ENCODE measurements at places on chromosomes 2 and 18.

DNA sequence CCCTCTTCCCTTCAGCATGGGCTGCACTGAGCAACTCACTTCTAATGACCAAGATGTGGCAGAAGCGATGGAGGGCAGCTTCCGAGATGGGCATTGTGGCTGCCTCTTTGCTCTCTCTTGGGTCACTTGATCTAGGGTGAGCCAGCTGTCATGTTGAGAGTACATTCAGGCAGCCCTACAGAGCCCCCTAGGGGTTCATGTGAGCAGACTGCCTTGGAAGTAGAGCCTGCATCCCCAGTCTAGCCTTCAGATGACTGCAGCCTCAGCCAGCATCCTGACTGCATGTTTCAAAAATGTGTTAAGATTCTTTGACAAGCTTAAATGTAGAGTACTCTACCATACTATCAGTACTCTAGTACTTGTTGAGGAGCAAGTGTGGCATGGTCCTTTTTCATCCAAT is 143.9 kb downstream of the NCK2 start:
- DNase-seq = no peak

- DNase-seq = no peak
Measured at GRCh38 chr2:113179446-113180045, 5.8 kb downstream of the PSD4 start.

DNA sequence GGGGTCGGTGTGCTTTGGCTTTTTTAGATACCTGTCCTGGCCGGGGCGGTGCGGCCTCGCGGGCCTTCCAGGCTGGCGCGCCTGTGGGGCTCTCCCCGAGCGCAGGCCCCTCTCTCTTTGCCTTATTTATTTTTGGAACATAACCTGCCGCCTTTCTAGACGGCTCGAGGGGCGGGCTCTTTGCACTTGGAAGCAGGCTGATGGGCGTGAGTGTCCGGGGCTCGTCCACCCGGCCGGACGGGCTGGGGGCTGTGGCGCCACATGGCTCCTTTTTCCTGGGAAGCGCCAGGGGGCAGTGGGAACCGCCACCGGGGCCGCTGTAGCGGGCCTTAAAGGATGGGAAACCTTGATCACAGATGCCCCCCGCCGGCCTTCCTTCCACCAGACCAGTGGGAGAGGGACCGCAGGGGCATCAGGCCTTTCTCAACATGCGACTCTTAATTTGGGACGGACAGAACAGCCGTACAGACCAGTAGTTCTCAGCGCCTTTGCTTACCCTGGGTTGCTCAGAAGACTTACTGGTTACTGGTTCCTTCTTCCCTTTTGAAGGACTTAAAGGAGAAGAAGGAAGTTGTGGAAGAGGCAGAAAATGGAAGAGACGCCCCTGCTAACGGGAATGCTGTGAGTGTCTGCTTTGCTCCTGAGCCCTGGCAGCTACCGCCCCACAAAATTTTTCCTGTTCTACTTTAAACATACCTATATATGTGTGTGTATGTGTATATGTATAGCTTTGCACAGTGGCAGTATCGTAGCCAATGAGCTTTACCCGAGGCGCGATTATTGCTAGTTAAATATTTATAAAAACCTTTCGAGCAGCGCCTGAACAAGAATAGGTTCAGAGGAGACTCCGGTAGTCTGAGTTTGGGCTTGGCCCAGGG is 2.7 kb downstream of the PTMA start:
- DNase-seq = no peak

GRCh38 chr18:46353460-46353859 is 249.3 kb downstream of the HAUS1 start:
- no peak for DNase-seq

GRCh38 chr2:214471990-214472389 is 61.1 kb downstream of the VWC2L start:
- no peak for DNase-seq

GRCh38 chr2:116747103-116747502 is 1067.4 kb upstream of the DDX18 start:
- DNase-seq = no peak

DNA sequence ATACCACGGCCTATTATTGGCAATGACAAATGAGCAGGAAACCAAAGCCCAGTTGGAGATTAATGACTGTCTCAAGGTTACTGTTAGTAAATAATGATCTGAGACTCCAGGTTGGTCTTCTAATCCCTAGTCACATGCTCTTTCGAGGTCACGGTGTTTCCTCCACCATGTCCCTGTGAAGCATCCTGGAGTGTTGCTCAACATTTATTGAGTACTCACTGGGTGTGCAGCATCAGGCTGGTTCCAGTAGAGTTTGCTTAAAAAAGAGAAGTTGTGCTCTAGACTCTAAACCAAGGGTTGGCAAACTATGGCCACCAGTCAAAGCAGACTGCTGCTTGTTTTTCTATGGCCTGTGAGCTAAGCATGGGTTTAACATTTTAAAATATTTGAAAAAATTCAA is 263.8 kb upstream of the ATP5MC3 start:
- no peak for DNase-seq

GRCh38 chr2:68993660-68994059 is 19.2 kb downstream of the GKN1 start:
- DNase-seq = no peak

- no peak for DNase-seq
Measured at GRCh38 chr2:152166633-152167032, 8.9 kb downstream of the STAM2 start.

- DNase-seq = no peak
Measured at GRCh38 chr2:100174026-100174431, 31.6 kb upstream of the AFF3 start.

DNA sequence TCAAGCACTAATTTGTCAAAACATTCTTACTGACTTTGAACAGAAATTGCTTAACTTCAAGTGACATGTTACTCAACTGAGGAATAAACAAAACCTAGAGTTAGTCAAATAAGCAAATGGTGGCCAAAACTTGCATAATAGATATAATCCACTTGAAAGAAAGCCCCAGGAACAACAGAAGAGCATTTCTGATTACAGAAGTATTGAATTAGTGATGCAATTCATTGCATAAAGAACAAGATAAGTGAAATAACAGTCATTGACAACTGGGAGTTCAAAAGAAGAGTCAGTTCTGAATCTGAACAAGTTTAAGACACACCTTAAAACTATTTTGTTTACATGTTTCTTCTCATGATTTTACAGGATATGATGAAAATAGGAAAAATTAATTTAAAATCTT is 30.8 kb downstream of the COBLL1 start:
- no peak for DNase-seq

DNA sequence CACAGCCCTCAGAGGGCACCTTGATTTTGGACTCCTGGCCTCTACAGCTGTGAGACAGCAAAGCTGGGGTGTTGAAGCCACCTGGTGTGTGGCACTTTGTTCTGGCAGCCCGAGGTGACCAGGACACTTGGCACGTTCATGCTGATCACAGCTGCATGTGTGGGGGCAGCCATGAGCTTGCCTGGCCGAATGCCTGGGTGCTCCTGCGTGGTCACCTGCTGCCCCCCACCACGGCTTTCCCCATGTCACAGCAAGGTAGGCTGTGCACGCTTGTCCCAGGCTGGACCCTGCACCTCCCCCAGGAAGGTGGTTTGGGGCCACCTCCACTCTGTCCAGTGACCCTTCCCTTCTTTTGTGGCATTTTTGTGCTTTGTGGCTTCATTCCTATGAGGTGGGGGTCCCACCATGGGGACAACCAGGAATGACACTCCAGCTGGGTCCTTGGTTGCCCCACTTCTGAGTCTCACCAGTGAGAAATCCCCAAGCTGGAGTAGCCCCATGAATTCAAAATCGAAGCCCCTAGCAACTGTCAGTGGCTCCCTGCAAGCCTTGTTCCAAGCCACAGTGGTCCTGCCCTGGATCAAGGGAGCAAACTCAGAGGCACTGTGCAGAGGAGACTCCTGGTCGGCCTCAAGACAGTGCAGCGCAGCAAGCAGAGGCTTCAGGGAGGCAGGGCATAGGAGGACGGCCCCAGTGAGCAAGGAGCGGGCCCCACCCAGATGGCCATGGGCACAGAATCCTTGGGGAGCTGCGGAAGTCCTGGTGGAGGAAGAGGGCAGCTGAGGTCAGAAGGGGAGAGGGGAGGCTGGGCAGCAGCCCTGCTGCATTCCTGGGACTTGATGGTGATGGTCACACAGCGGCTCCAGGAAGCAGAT is 121.4 kb upstream of the HS6ST1 start:
- DNase-seq = no peak

GRCh38 chr2:2127467-2127866 is 203.6 kb downstream of the MYT1L start:
- no peak for DNase-seq

DNA sequence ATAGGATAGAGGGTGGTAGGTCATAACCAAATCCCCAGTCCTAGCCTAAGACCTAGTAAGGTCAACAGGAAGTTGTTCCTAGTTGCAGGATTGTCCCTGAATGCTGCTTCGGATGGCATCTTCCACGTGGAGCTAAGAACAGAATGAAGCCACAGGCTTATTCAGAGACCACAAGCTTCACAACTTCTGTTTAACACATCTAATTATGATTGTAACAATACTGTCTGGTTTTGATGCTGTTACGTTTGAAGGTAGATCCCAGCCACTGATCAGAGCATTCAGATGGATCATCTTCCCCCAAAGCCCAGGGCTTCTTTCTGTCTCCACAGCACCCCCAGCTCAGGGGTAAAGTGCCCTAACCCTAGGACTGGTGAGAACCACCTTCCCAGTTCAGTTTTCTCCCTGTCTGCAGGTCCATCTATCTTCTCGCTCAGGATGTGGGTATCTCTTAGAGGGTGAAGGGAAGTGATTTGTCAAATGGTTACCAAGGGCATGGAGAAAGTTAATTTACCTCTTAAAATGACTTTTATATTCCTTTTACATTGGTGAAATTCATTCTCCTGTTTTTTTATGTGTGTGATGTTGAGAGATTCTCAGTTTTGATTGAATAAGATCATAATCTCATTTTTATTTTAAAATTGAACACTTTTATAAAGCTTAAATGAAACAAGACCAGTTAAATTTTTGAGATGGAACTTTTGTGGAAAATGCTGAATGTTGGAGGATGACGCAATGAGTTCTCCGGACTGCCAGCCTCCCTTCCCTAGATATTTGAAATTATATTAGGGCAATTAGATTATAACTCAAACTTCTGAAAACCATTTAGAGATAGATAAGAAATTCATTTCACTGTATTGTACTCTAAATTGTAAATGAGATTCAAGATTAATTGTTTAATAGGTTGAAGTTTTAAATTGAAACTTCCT is 66.5 kb downstream of the RHBDD1 start:
- no peak for DNase-seq

DNA sequence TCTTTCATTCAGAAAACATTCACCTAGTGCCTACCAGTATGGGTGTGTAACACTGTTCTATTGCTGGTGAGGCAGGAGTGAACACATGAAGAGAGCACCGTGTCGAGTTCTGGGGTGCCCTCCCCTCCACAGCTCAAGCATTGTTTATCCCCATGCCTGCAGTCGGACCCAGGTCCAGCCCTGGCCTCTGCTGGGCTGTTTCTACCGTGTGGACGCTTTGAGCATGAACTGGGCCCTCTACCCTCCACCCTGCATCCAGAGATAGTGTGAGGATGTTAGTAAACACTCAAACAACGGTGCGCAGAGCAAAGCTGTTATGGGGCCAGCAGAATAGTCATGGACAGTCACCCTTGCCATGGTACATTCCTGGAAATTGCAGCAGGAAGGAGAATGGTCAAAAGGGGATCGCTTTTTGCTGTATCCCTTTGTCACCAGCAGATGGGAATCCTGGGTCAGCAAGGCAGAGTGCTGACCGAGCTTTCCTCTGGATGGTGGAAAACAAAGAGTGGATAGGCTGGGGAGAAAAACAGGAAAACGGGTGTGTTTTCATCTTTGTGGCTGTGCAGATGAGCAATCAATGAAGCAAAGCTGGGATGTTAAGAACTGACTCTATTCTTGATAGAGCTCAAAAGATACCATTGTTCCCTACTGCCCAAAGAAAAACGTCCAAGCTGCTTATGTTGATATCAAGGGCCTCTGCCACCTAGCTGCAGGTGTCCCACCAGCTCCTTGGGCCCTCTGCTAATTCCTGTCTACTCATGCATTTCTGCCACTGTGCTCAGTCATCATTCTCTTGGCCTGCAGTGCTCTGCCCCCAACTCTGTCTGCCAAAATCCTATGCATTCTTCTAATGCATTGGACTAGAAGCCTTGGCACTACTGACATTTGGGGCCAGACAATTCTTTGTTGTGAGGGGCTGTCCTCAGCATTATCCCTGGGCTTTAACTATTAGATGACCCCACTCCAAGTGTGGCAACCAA is 38.7 kb downstream of the REEP1 start:
- no peak for DNase-seq

GRCh38 chr2:73701968-73702665 is 35.0 kb downstream of the TPRKB start:
- no peak for DNase-seq

DNA sequence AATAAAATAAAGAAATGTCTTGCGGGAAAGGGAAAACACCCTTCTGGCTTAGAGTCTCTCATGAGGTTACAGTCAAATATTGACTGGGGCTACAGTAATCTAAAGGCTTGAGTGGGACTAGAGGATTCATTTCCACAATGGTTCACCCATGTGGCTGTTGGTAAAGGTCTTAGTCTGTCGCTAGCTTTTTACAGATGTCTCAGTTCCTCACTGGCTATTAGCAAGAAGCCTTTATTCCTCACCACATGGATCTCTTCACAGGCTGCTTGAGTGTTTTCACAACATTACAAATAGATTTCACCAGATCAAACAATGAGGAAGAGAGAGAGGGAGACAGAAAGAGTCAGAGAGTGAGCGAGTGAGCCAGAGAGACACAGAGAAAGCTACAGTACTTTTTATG is 8.3 kb upstream of the ZC3H15 start:
- DNase-seq = no peak

DNA sequence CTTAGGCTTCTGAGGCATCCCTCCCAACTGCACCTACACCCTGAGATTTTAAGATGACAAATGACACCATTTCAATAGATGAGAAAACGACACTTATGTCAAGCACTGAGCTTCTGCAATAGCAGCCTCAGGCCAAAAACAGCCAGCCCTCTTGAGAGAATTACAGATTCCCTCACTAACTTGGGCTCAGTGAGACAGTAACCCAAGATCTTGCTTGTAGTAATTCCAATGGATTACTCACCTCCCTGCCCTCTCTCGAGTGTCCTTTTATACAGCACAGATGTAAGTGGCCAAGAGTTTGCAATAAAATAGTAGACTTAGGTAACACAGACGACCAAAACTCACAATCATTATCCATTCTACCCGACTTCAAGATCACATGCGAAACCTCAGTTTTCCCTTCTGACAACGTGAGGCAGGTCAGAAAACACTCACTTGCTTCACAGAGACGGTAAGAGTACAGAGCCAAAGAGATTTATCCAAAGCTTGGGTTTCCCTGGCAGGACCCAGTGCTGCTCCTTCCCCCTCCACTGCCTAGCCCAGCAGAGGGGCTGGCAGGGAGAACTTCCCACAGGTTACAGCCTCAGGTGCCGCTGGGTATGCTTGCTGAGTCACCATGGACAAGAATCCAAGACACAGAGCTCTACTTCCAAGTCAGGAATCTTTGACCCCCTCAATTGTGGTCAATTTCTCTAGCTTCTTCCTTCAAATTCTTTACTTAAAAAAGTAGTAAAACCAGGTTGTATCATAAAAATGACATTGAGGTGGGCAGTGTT is 181.4 kb downstream of the MYO5B start:
- no peak for DNase-seq

GRCh38 chr2:233705911-233706506 is 6.7 kb upstream of the UGT1A5 start:
- no peak for DNase-seq

GRCh38 chr18:376311-376710 is 108.5 kb upstream of the THOC1 start:
- DNase-seq = no peak

- no peak for DNase-seq
Measured at GRCh38 chr18:37440206-37440605, 125.4 kb downstream of the CELF4 start.

- DNase-seq = no peak
Measured at GRCh38 chr18:75132931-75133525, 75.9 kb downstream of the PTGR3 start.

- no peak for DNase-seq
Measured at GRCh38 chr2:86672027-86672545, 48.0 kb upstream of the RMND5A start.
